Foreskin keratinocyte (primary cell): ENCODE measurements at places on chromosomes 5 and 9.

DNA sequence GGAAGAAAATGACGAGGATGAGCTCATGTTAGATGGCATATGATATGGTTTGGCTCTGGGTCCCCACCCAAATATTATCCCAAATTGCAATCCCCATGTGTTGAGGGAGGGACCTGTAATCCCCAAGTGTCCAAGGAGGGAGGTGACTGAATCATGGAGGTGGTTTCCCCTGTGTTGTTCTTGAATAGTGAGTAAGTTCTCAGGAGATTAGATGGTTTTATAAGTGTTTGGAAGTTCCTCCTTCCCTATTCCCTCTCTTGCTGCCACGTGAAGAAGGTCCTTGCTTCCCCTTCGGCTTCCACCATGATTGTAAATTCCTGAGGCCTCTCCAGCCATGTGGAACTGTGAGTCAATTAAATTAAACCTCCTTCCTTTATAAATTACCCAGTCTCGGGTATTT, 10.1 kb downstream of the EDIL3 start:
- DNase-seq, result no peak

- no peak for DNase-seq
Observed at GRCh38 chr9:125455876-125456275, 194.2 kb downstream of the GAPVD1 start.

GRCh38 chr9:20906326-20906725, 125.1 kb downstream of the HACD4 start:
- DNase-seq, result no peak

DNA sequence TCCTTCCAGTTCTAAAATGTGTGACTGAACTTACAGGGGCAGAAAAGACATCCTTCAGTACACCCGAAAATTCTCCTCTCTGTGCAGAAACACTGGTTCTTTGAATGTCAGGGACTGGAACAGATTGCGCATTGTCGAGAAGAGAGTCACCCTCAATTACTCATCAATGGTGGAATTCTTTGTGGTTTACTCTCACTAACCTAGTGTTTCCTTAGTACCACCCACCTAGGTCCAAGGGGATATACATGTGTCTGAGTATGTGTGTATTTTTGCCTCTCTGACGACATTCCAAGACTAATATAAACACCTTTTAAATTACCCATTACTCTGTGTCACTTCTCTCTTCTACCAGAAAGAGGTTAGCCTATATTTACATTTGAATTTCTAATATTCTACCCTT, 660.8 kb downstream of the TLE1 start:
- DNase-seq, result peak; percentile 95

GRCh38 chr5:113112435-113112834, 135.8 kb downstream of the DCP2 start:
- DNase-seq, result peak; percentile 55

- DNase-seq, result no peak
Observed at GRCh38 chr5:146695646-146696045, 179.7 kb upstream of the GPR151 start.
